HS-27A (cell line): ENCODE measurements at places on chromosomes 4 and X.

DNA sequence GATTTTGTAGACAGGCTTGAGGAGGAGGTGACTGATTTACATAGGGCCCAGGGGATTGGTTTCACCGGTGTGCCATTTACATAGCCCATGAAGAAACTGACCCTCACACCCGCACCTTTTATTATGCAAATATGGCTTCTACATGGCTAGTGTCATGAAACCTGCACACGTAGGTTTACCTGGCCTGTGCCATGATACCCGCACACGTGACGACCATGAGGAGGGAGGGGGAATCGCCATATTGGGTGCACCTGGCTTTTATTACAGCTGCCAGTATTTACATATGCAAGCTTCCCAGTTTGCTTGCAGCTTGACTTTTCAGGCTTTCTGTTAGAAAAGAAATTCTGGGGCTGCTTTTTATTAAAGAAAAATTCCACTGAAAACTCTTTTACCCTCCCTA lies 359.7 kb downstream of the ADAM29 start:
- DNase-seq = no peak

GRCh38 chr4:156496797-156497196 lies 474.8 kb downstream of the PDGFC start:
- DNase-seq = peak; percentile 61

- no peak for DNase-seq
These were observed 80.5 kb downstream of the ARHGAP6 start for GRCh38 chrX:11585174-11585573.

DNA sequence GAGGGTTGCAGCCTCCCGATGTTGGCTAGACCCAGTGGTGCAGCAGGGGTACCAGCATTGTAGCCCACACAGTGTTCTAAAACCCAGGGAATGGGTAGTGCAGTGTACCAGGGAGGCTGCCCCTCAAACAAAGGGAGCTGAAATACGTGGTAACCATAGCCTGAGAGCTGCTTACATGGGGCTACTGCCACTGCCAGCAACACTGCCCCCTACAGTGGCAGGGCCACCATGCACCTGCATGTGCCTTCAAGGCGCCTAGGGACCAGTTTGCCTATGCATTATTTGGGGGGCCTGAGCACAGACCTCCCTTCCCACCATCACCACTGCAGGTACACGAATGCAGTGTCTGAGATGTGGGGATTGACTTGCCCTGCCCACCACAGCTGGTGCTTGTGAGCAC lies 21.0 kb upstream of the BMP15 start:
- no peak for DNase-seq
